ENCODE measurements at places on chromosomes 1 and 21.

DNA sequence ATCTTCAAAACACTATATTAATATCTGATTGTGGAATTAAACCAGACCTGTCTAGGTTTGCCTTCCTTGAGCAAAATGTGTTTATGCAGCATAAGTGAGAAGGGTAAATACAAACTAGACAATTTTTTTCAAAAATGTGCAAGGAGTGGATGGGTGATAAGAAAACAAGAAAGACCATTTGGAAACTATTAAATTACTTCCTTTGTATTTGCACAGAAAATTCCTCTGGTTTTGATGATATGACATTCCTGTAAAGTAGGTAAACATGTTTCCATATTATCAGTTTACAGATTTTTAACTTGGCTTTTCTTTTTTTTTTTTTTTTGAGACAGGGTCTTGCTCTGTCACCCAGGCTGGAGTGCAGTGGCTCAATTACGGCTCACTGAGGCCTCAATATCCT lies 24.8 kb upstream of the SLC30A1 start:
- DNase-seq = no peak

GRCh38 chr1:21605964-21606705 lies 63.0 kb downstream of the RAP1GAP start:
- no peak for DNase-seq

- no peak for DNase-seq
Measured at GRCh38 chr21:45850181-45850580, 131.4 kb upstream of the COL6A1 start.

- DNase-seq = no peak
Measured at GRCh38 chr1:53558739-53559315, 99.6 kb downstream of the DMRTB1 start.

- DNase-seq = no peak
Measured at GRCh38 chr1:54819195-54819536, 18.0 kb upstream of the TTC22 start.

GRCh38 chr1:77354536-77354935 lies 72.7 kb downstream of the AK5 start:
- no peak for DNase-seq

DNA sequence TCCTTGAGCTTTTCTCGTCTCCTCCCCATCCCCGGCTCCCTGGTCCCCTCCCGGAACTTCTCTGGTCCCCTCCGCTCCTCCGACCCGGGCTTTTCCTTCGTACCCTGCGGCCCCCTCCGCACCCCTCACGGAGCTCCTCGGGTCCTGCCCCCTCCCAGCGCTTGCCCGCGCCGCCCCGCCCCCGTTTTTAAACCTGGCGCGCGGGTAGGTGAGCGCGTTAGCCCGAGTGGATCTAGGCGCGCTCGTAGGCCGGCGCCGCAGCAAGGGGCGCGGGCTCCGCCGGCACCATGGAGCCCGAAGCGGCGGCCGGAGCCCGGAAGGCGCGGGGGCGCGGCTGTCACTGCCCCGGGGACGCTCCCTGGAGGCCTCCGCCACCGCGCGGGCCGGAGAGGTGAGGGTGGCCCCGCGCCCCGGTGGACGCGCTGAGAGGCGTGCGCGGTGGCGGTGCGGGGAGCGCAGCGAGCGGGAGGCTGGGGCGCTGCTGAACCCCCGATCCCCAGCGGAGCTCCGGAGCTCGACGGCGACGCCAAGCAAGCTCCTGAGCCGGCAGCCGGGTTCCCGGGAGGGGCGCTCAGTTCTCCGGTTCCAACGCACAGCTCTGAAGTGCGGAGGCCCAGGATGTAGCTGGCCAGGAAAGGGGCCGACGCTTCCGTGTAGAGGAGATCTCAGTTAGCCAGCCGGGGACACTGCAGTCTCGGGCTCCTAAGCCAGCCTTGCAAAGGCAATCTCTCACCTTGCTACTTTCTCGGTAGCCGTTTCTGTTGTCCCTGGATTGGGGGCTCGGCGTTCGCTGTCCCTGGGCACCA lies at the start of gene RIPPLY3:
TSS of gene RIPPLY3 (plus strand) at position 217 of the 806 bp plus-strand sequence. CDS start at position 288, 71 bp downstream.
- DNase-seq = no peak

- DNase-seq = peak; percentile 70
Measured at GRCh38 chr1:204162494-204163074, 3.6 kb downstream of the REN start.

GRCh38 chr1:101167891-101168290 lies 68.9 kb upstream of the S1PR1 start:
- DNase-seq = no peak

DNA sequence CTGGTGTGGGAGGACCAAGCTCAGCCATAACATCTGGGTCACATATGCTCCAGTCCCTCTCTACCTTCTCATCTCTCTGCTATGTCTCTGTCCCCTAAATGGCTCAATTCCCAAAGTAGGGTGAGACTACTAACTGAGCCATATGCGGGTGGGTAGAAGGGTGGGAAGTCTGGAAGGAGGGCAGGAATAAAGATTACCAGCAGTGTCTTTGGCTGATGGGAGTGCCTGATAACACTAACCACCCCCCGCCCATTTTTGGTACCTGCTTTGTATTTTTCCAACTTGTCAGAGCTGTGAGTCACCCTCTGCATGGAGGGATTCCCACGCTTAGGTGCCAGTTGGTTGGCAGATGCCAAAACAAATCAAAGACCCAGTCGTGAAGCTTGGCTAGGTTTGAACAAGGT lies 14.9 kb upstream of the SSBP3 start:
- DNase-seq = no peak

DNA sequence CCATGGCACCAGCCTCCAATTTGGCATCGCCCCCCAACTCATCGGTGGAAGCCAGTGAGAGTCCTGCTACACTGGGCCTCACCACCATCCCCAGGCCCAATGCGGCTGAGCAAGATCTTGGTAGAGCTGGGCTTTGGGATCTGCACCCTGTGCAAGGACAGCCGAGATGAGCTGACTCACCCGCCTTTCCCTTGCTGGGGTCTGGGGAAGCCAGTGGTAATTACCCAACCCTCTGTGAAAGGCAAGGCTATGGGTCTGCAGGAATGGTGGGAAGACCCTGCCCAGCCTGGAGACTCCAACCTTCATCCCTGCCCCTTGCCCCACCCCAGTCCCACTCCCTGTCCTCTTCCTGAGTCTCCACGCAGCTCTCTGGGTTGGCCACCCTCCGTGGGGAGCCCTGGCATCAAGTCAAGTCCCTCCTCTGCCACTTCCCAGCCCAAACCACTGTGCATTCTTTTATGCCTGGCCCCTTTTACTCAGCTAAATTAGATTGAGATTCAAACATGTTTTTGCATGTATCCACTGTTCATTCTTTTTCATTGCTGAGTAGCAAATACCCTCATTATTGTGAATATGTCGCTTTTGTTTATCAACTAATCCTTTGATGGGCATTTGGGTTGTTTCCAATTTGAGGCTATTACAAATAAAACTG lies 8.8 kb downstream of the SMCP start:
- DNase-seq = no peak

GRCh38 chr1:24325587-24326449 lies 6.7 kb downstream of the GRHL3 start:
- DNase-seq = no peak

DNA sequence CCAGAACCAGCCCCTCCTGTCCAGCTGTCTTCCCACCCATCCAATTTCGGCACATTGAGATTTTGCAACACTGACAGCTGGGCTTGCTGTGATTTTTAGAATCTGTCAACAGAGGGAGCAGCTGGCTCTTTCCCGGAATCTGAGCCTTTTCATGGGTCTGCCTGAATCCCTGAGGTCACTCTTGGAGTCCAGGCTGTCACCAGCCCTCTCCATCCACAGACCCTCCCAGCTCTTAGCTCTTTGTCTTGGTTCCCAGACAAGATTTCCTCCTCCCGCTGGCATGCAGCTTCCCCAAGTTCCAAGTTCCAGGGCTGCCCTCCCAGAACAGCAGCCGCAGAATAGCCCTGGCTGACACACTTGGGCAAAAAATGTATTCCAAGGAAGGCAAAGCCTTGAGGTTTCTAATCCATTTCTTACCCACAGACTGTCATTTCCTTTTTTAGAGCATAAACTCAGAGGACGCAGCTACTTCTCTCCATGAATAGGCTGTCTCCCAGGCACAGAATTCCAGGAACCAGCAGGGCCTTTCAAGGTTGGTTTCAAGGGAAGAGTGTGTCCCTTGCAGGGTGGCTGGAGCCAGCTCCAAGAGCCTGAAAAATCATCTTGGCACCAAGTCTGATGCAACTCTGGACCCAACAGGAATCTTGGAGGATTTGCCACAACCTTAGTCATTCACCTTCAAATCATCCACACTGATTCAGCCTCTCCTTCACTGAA lies 7.1 kb upstream of the TMEM61 start:
- DNase-seq = no peak

DNA sequence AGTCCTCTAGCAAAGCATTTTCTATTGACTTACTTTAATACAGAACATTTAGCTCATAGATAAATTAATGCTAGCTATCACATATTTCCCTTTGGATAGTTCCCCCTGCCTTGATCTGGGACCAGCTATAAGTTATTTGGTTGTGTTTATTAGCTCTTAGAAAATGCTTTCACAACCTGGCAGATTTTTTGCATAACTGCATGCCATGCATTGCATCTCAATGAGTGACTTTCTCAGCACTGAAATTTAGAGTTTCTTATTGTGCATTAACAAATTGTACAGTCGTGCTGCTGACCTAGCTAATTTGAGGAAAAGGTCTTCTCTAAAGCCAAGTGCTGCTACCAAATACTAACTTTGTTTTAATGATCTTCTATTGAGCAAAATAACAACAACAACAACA lies 164.8 kb downstream of the PLPPR5 start:
- no peak for DNase-seq

DNA sequence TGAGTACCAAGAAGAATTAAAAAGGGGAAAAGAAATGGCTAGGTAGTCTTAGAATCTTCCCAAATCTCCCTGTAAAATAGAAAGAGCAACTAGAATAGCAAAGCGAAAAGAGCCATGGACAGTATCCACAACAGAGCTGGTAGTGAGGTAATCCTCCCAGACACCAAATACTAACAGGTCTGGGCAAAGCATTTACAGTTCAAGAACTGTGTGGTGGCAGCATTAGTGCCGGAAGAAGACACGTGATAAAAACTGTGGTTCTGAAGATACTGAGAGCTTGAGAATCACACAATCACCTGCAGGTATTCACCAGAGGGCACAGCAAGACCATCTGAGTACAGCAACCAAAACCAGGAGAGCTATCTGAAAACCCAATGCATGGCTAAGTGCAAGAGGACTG lies 31.8 kb upstream of the OLIG2 start:
- no peak for DNase-seq
